ENCODE measurements at places on chromosomes 6 and 20.

DNA sequence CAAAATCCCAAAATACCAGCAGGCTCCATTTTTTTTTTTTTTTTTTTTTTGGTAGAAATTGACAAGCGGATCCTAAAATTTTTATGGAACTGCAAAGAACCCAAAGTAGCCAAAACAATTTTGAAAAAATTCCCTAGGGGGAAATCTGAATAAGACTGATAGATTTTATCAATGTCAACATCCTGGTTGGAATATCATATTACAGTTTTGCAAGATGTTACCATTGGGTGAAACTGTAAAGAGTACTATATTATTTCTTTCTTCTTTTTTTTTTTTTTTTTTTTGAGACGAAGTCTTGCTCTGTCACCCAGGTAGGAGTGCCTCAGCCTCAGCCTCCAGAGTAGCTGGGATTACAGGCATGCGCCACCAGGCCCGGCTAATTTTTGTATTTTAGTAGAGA lies 29.4 kb upstream of the BEND3 start:
- DNase-seq: no peak

DNA sequence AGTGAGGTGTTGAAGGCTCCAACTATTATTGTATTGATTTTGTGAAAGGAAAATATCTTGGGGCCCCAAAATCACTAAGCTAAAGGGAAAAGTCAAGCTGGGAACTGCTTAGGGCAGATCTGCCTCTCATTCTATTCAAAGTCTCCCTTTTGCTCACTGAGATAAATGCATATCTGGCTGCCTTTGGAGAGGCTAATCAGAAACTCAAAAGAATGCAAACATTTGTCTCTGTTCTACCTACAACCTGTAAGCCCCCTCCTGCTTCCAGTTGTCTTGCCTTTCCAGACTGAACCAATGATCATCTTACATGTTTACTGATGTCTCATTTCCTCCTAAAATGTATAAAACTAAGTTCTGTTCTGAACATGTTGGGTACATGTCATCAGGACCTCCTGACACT lies 125.9 kb downstream of the HTR1B start:
- no peak for DNase-seq

GRCh38 chr6:2853769-2854395 lies 12.2 kb upstream of the SERPINB1 start:
- peak; percentile 40 for DNase-seq

DNA sequence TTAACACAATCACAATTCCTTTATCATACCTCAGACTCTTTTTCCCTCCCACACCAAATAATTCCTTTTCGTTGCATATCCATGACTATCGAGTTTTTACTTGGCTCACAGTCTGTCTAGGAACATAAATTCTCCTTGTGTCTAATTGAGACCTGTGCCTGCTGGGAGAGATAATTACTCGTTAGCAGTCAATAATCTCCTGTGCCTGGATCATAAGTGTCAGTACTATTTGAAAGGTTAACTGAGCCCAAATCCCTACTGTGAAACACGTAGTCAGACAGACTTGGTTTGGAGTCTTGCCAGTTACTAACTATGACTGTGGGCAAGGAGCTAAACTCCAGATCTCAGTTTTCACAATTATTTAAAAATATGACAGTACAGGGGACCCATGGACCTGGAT lies 5.7 kb upstream of the CTNNBL1 start:
- no peak for DNase-seq

- no peak for DNase-seq
Measured at GRCh38 chr6:113560908-113561307, 296.2 kb upstream of the MARCKS start.

GRCh38 chr6:44096612-44097011 lies 30.6 kb downstream of the MRPL14 start:
- DNase-seq: no peak

GRCh38 chr6:57248311-57248895 lies 26.3 kb upstream of the RAB23 start:
- no peak for DNase-seq

- no peak for DNase-seq
Measured at GRCh38 chr20:18416486-18416885, 50.3 kb downstream of the DZANK1 start.

DNA sequence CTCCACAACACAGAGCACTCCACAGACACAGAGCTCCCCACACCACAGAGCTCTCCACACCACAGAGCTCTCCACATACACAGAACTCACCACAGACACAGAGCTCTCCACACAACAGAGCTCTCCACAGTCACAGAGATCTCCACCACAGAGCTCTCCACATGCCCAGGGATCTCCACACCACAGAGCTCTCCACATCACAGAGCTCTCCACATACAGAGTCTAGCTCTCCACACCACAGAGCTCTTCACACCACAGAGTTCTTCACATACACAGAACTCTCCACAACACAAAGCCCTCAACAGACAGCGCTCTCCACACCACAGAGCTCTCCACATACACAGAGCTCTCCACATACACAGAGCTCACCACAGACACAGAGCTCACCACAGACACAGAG lies 55.3 kb downstream of the ERMARD start:
- no peak for DNase-seq

GRCh38 chr6:15301179-15302006 lies 55.5 kb downstream of the JARID2 start:
- DNase-seq: no peak

GRCh38 chr6:38259736-38260135 lies 380.0 kb downstream of the BTBD9 start:
- no peak for DNase-seq

GRCh38 chr6:160036331-160036695 lies 67.4 kb downstream of the IGF2R start:
- DNase-seq: no peak

GRCh38 chr20:848193-848592 lies 14.7 kb downstream of the FAM110A start:
- no peak for DNase-seq

DNA sequence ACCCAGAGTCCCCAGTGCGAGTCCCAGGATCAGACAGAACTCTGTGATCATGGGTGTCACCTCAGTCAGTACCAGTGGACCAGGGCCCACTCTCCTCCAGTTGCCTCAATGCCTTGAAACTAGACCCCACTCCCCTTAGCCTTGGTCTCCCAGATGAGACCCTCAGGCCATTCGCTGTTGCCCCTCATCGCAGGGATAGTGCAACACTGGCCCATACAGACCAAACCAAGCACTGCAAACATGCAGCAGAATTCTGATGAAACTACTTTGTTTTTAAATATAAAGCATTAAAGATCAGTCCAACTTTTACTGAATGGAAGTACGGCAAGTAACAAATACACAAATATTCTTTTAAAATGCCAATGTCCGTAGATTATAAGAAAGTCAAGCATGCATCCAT lies 101.2 kb upstream of the NT5E start:
- DNase-seq: no peak

DNA sequence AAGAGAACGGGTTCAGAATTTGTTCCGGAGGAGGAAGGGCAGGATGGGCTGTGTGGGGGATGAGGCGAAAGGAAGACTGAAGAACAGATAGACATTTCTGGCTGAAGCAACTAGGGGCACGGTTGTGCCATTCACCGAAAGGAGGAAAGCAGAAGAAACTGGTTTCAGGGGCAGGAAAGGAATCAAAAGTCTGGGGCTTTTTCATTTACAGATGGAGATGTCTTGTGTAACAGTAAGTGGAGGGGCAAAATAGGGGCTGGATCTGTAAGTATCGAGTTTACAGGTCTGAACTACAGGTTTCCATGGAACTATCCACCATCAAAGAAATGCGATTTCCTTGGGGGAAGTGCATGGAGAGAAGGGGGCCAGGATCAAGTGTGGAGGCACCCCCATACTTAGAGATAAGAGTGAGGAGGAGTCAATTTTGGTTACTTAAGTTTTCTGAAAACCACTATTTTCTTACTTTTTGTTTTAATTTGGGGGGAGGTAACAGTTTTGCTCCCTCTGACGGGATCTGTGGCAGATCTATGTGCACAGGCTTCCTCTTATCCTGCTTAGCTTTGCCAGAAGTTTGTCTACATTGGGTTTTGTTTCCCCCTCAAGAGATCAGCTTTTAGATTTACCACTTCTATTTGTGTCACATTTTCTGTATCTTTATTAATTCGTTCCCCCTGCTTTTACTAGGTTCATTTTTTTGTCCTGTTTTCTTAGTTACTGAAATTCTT lies 120.1 kb downstream of the SLC23A2 start:
- DNase-seq: no peak

DNA sequence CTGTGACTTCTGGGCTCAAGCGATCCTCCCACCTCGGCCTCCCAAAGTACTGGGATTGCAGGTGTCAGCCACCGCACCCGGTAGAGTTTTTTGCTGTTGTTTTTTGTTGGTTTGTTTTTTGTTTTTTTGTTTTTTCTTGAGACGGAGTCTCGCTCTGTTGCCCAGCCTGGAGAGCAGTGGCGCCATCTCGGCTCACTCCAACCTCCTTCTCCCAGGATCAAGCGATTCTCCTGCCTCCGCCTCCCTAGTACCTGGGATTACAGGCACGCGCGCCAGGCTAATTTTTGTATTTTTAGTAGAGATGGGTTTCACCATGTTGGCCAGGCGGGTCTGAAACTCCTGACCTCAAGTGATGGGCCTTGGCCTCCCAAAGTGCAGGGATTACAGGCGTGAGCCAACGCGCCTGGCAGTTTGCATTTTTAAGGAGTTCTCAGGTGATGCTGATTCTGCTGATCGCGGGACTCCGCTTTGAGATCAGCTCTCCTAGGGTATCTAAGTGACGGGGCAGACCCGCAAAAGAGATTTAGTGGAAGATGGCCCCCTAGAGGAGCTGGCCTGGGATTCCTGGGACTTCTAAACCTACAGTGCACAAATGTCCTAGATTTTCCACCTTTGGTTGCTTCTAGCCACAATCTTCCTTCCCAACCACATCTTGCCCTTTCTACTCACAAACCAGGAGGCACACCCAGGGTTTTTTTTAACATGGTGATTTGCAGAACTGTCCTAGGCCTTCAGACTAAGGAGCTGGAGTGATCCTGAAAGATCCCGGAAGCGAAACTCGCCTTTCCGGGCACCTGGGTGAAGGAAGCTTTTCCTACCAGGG lies 45.2 kb downstream of the DPPA5 start:
- DNase-seq: no peak

- DNase-seq: no peak
Measured at GRCh38 chr6:156193381-156193780, 583.8 kb upstream of the ARID1B start.

- no peak for DNase-seq
Measured at GRCh38 chr6:148110925-148111324, 231.7 kb upstream of the SASH1 start.

GRCh38 chr20:7389216-7389615 lies 551.0 kb downstream of the HAO1 start:
- DNase-seq: no peak

- DNase-seq: no peak
Measured at GRCh38 chr6:157962601-157963302, 18.9 kb upstream of the SYNJ2 start.

DNA sequence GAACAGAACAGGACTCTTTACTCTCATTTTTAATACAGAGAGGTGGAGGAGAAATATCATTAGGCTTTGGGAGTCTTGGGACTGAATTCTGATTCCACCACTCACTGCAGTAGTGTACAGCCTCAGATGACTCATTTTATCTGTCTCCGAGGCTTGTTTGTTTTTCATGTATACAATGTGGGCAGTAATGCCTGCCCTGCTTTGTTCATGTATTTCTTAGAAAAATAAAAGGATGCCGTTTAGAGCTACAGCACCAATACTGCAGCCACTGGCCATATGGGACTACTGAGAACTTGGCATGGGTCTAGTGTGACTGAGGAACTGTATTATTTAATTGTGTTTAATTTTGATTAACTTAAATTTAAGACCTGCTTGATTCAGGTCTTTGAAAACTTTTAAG lies 41.2 kb upstream of the JAG1 start:
- no peak for DNase-seq

DNA sequence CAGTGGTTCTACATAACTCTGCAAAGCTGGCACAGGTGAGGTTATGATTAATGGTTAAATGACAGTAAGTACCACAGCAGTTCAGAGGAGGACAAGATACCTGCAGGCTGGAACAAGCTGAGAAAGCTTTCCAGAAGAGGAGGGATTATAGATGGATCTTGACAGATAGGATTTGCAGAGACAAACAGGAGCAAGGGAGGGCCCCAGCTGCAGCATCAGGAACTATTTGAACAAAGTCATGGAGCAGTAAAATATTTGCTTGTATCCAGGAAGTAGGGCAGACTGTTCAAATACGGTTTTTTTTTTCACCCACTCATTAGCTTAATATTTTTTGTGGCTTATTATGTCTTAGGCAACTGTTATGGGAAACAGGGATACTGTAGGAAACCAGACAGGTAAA lies 144.4 kb upstream of the MAN1A1 start:
- DNase-seq: no peak

- DNase-seq: no peak
Measured at GRCh38 chr6:72677740-72678139, 55.9 kb downstream of the KCNQ5 start.

DNA sequence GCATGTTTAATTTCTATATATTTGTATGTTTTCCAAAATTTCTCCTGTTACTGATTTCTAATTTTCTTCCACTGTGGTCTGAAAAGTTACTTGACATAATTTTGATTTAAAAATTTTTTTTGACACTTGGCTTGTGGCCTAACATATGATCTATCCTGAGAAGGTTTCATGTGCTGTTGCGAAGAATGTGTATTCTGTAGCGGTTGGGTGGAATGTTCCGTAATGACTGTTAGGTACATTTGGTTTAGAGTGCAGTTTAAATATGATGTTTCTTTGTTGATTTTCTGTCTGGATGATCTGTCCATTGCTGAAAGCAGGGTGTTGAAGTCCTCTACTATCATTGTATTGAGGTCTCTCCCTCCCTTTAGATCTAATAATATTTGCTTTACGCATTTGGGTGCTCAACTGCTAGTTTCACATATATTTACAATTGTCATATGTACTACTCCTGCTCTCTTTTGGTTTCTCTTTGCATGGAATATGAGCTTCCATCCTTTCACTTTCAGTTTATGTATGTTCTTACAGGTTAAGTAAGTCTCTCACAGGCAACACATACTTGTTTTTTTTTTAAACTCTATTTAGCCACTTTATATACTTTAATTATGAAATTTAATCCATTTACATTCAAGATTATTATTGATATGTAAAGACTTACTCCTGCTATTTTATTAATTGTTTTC lies 19.5 kb upstream of the EDN1 start:
- DNase-seq: no peak

DNA sequence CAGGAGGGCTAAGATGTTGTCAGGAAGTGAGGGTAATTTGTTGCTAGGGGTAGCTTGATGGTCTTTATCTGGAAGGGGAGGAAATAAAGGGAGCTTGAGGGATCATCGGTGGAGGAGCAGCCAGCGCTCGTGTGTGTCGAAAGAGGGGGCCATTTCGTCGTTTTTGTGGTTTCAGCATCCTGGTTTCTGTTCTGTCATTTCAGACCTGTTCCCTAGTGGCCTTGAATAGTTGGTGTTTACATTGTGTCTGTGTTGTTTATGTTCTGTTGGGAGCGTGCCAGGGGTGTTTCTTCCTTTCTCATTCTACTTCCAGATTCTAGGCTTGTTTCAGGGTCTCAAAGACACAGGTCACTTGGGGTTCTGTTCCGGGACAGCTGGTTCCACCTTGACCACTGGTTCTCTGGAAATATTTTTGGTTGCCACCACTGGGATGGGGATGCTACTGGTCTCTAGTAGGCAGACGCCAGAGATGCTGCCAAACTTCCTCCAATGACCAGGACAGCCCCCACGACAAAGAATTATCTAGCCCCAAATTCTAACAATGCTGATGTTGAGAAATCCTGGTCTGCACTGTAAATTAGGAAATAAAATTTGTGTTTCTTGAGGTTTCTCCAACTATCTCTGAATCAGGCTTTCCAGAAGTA lies 113.9 kb upstream of the NAA20 start:
- DNase-seq: no peak

GRCh38 chr6:19789100-19789803 lies 47.9 kb upstream of the ID4 start:
- no peak for DNase-seq
